IMR-90 (cell line): ENCODE measurements at places on chromosomes 2 and 18.
A peak's percentile ranks its signal among the peaks of the same experiment; 100 is the strongest.

- DNase-seq = no peak
Measured at GRCh38 chr2:120901201-120901600, 165.5 kb downstream of the GLI2 start.

DNA sequence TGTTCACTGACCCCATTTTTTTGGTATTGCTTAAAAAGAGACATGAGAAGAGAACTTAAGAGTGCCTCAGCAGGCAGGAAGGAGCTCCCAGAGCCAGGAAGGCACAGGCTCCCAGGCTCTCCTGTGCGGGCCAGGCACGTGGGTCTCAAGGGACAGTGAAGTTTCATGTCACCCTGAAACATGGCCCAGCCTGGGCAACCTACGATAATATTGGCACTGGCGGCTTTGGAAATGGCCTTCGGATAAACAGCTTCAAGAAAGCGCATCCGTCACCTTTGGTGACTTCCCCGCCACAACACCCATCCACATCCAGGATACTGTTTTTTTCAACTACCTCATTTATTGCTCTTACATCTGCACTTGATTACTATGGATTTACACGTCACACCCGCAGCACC is 30.5 kb downstream of the PXDN start:
- DNase-seq = no peak

DNA sequence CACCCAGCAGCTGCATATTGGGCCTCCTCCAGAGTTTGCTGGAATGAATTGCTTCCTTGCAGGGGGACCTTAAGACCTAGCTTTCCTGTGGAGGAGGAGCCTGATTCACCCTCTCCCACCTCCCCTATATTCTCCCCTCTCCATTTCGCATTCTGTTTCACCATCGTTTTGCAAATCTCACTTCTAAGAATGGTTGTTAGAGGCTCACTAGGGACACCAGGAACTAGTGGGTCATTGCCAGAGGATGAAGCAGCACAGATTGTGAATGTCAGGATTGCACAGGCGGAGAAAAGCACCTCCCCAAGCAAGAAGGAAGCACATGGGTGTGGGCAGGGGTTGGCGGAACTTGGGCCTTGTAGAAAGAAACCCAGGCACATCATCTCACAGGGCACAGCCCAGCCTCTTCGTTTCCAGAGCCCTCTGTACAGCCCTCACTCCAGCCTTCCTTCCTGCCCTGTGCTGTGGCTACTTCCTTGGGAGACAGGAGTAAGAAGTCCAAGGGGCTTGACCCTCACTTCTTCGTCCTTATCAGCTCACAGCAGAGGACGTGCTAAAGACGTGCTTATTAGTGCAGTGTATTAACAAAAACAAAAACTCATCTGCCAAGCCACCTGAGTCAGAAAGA is 63.4 kb downstream of the TACR1 start:
- no peak for DNase-seq

DNA sequence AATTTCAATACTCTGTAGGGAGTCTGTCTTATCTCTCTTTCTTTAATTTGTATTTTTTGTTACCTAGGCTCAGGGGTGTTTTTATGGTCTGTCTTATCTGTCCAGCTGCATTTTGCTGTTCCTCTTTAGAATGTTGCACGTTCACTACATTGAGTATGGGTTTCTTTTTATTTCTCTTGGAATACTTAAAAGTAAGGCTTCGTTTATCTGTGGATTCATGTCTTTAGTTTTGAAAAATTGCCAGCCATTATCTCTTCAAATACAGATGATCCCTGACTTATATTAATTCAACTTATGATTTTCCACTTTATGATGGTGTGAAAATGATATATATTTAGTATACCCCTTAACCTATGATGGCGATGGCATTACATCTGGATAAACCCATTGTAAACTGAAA is 26.9 kb downstream of the CARF start:
- DNase-seq = no peak

GRCh38 chr2:128788636-128789220 is 470.1 kb upstream of the HS6ST1 start:
- no peak for DNase-seq

DNA sequence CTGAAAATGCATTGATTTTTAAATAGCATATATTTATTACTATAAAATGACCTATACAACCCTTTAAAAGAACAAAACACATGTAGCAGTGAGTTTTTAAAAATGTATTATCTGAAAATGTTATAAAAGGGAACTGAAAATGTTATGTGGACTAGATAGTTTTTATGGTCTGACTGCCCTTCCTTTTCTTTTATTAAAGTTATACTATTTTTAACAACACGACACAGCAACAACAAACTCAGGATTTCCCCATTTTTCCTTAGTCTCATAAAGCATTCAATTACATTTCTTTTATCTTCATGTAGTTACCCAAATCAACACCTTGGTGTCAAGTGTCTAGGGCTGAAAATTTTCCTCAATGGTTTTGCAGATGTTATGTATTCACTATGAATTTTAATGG is 132.8 kb upstream of the TMEFF2 start:
- no peak for DNase-seq

GRCh38 chr18:32319084-32319483 is 129.2 kb downstream of the MEP1B start:
- DNase-seq = no peak

GRCh38 chr2:39689876-39690275 is 24.2 kb downstream of the TMEM178A start:
- no peak for DNase-seq

- no peak for DNase-seq
Measured at GRCh38 chr18:44816050-44816449, 135.4 kb downstream of the SETBP1 start.

DNA sequence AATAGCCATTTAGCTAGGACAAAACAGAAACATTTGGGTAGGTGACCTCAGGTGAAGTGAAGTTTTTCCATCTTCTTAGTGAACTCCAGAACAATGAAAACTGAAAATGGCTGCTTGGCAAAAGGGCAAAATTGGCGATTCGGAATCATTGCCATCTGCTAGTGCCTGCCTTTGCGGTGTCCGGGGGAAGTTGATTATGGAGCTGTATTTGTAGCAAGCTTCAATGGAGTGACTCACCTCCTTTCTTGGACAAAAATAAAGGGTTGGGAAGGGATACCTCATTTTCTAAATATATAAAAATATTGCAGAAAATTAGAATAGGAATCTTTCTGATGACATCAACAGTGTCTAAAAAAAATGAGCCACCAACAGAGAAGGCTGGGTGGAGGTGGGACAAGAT is 460.5 kb downstream of the TGIF1 start:
- DNase-seq = peak; percentile 68

DNA sequence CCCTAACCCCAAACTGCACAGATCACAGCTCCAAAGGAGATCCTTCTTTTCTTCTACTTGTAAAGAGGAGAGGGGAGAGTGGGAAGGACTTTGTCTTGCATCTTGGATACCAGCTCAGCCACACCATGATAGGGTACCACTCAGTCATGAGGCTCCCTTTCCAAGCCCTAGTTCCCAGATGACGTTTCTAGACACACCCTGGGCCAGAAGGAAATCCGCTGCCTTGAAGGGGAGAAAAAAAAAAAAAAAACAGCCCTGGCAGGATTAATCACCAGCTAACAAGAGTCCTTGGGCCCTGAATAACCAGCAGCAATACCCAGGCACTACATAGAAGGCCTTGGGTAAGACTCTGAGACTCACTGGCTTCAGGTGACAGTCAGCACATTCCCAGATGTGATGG is 36.9 kb downstream of the ST8SIA3 start:
- DNase-seq = no peak

DNA sequence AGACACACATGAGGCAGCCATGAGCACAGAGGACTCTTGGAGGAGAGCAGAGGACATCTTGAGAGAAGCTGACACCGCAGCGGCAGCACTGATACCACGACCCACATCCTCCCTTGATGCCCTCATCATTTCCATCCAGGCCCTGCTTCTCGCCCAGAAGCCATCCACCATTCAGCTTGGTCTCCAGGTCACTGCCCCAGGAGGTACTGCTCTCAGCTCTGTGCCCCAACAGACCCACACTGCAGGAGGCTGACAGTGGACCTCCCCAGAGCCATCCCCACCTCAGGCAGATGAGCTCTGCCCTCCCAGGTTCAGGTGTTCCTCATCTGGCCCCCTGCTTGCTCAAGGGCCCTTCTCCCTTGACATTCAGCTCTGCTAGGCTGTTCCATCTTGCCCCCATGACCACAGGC is 74.9 kb downstream of the ACKR3 start:
- DNase-seq = no peak

GRCh38 chr2:158718851-158719250 is 76.3 kb upstream of the DAPL1 start:
- no peak for DNase-seq

DNA sequence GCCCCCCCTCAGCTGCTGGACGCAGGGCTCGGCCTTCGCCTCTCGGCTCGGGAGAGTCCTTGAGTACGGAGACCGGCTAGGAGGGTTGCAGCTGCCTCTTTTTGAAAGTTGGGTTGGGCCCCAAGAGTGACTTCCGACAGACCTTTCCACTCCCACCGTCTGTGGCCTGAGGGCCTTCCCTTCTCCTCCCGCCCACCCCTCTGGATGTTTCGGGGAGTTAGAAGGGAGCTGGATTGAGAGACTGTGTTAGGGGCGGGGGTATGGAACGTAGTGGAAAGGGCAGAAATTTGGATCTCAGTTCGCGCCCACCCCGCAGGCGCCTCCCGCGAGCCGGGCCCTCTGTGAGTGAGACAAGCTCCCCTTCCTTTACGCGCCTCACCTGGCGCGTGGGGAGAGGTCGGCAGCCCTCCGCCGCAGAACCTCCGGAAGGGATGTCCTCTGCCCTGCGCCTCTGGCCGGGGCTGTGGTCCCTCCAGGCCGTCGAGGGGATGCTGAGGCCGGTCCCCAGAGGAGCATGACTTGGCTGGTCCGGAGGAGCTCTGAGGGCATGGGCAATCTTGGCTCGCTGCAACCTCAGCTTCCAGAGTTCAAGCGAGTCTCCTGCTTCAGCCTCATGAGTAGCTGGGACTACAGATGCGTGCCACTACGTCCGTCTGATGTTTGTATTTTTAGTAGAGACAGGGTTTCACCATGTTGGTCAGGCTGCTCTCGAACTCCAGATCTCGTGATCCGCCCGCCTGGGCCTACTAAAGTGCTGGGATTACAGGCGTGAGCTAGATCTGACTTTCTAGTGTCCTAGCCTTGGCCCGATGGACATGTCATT is 15.9 kb downstream of the C2orf74 start:
- DNase-seq = peak; percentile 10

DNA sequence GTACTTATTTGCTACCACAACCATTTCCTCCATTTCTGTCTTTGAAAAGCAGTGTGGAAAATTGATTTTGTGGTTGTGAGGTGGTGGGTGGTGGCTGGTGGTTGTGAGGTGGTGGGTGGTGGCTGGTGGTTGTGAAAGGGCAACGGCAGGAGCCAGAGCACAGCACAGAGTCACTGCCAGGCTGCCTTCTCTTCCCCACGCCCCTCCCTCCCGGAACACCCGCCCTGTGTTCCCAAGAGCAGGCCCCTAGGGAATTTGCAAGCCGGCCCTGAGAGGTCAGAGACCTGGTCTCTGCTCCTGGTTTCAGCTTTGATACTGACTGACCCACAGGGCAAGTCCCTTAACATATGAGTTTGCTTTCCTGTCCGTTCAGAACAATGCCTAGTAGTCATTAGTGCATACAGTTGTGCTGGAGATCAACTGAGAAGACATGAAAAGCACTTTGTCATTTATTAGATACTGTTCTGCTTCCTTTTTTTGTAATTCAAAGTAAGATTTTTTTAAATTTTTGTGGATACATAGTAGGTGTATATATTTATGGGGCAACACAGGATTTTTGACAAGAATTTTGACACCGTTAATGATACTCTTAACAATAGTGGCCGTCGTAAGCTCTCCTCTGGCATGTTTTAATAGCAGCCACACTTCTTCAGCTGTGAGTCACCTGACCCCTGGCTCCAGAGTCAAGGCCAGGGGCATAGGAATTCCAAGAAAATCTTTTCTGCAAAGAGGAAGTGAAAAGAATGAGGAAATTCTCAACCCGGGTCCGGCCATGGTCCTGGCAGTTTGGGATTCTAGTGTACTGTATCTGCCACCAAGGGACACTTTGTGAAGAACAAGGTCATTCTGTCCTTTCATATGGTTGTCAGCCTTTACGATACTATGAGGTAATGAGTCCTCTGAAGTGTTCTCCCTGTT is 53.2 kb downstream of the ITGA6 start:
- peak; percentile 20 for DNase-seq

GRCh38 chr2:111161971-111162370 is 41.3 kb downstream of the BCL2L11 start:
- no peak for DNase-seq

DNA sequence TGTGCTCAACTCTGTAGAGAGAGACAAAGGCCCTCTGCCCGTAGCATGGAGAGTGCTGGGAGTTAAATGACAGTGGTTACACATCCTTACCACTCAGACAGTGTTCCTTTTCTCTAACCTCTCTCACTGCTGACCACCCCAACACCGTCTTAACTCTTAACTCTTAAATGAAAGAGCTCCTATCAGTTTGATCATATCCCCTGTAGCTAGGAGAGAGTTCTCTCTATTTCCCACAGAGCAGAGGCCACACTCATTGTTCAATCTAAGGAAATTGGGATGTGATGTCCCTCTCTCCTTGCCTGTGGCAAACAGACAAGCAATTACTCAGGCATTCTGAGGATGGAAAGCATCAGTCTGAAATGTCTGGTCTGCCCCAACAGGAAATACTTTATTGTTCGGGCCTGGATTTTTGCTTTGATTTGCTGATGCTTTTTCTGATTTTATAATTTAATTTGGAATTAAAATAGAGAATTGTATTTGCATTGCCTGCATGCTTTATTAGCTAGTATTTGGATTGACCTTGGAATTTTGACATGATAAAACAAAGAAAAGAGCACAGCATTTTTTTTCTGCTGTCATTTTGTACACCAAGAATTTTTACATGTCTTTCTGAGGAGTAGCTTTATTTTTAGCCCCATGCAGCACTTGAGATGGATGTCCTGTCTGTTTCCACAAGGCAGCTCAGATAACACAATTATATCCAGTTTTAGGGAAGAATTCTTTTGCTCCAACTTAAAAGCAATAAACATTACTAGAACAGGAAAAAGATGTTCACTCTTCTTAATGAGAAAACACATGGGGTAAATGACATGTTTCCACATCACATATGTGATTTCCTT is 27.7 kb upstream of the IER3IP1 start:
- DNase-seq = no peak

GRCh38 chr18:26697186-26697884 is 149.0 kb upstream of the KCTD1 start:
- DNase-seq = no peak
